ENCODE measurements at places on chromosomes 5 and 9. TPM values are rescaled to one million over a fixed set of nuclear protein-coding genes. Genes with fewer than 3 reads are reported as not detected.

GRCh38 chr9:114655689-114656088 lies 1.9 kb downstream of the TEX53 start:
- H3K36me3 ChIP-seq: no peaks in the 10 kb centered on the region
- H3K27me3 ChIP-seq: no peaks in the 10 kb centered on the region
- no peaks in the 10 kb centered on the region for H3K4me1 ChIP-seq
- H3K4me3 ChIP-seq: no peak overlapping the region
- DNase-seq: no peak

GRCh38 chr9:115921301-115921700 lies 232.3 kb upstream of the PAPPA start:
- no peak for DNase-seq
- no peaks in the 10 kb centered on the region for H3K36me3 ChIP-seq
- H3K27me3 ChIP-seq: no peaks in the 10 kb centered on the region
- H3K27ac ChIP-seq: no peak overlapping the region
- peaks cover 6% of the 10 kb centered on the region for H3K4me1 ChIP-seq

- no peak overlapping the region for H3K4me3 ChIP-seq
- no peaks in the 10 kb centered on the region for H3K27me3 ChIP-seq
- H3K27ac ChIP-seq: no peak overlapping the region
- H3K36me3 ChIP-seq: no peaks in the 10 kb centered on the region
Observed at GRCh38 chr9:96555567-96556386, 63.9 kb downstream of the CDC14B start.

GRCh38 chr5:160315968-160316367 lies 3.6 kb upstream of the CCNJL start:
- no peaks in the 10 kb centered on the region for H3K36me3 ChIP-seq
- no peak for DNase-seq
- no peak overlapping the region for H3K4me3 ChIP-seq
- no peaks in the 10 kb centered on the region for H3K27me3 ChIP-seq

- H3K27me3 ChIP-seq: no peaks in the 10 kb centered on the region
- peak overlapping the region; percentile 50 for H3K27ac ChIP-seq
- H3K36me3 ChIP-seq: peaks cover 14% of the 10 kb centered on the region
- H3K4me3 ChIP-seq: no peak overlapping the region
- DNase-seq: no peak
Observed at GRCh38 chr5:14269395-14269794, 126.3 kb downstream of the TRIO start.

DNA sequence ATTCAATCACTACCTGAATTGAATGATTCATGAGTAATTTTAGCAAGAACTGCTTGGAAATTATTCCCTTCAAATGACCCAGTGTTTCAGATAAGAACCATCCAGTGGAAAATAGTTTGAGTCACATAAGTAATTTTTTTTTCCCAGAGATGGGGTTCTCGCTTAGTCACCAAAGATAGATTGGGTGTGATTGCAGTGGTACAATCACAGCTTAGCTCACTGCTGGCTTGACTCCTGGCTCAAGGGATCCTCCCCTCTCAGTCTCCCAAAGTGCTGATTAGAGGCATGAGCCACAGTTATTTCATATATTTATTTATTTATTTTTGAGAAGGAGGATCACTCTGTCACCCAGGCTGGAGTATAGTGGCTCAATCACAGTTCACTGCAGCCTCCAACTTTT lies 574.5 kb upstream of the ARRDC3 start:
- no peak overlapping the region for H3K4me3 ChIP-seq
- no peak overlapping the region for H3K27ac ChIP-seq
- H3K27me3 ChIP-seq: no peaks in the 10 kb centered on the region
- H3K36me3 ChIP-seq: no peaks in the 10 kb centered on the region
- no peaks in the 10 kb centered on the region for H3K4me1 ChIP-seq

CER1 gene
- not detected for total RNA-seq

GRCh38 chr5:168417731-168418429 lies 68.4 kb upstream of the RARS1 start:
- no peak for DNase-seq
- no peak overlapping the region for H3K27ac ChIP-seq
- H3K4me3 ChIP-seq: no peak overlapping the region
- H3K4me1 ChIP-seq: no peaks in the 10 kb centered on the region
- no peaks in the 10 kb centered on the region for H3K27me3 ChIP-seq
- peaks cover 31% of the 10 kb centered on the region for H3K36me3 ChIP-seq

DNA sequence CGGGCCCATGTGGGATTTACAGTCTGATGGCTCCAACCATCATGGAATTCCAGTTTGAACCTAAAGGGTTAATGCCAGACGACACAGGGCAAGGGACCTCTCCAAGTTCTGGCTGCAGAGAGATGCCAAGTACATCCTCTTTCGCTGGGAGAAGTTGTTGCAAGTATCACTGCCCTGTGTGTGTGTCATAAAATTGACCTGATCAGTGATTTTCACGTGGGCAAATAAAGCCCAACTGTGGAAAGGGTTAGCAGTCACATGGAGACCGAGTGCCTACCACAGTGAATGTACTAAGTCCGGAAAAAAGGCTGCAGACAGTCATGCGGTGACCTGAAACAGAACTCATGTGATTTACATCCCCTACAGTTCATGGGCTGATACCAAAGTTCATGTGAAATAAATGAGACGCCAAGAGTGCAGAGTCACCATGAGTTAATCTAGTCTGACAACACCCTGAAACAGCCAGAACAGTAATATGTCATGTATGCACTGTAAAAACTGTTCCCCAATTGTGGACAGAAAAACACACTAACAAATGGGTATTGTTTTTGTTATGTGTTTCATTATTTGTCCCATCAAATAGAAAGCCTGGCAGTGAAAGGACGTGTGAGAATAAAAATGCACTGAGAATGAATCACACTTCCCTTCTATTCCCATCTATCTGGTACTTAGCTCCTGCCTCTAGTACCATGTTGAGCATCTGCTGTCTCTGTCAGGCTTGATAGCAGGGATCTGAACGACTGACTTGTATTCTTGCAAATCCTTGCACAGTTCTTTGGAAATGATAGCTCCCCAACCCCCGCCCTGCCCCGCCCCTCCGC lies 115.7 kb downstream of the SUSD1 start:
- no peaks in the 10 kb centered on the region for H3K27me3 ChIP-seq
- DNase-seq: no peak
- H3K4me3 ChIP-seq: no peak overlapping the region
- peaks cover 44% of the 10 kb centered on the region for H3K4me1 ChIP-seq

DNA sequence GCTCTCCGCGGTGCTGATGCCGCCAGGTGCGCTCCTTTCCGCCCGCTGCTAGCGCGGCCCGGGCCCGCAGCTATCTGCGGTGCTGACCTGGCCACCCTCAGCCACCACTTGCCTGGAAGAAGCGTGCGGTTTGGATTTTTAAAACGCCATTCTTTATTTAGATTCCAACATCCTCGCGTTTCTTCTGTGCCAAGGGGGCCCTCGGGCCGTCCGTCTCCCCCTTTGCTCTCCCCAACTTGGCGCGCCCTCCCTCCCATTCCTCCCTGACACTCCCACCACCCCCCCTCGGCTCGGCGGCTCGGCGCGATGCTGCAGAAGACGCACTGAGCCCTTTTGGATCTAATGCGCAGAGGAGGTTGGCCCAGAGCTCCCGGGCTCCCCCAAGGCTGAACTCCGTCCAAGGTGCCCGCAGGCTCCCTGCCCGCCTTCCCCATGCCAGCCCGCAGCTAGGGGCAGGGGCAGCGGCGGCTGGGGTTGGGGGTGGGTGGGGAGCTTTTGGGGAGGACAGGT lies at the start of gene BARHL1:
TSS of gene BARHL1 (plus strand) at position 331 of the 510 bp plus-strand sequence. CDS start 192 bp downstream, outside the sequence.
- peak within 1 kb of the TSS; percentile 38 for H3K4me3 ChIP-seq
- H3K27ac ChIP-seq: no peak within 1 kb of the TSS
- peaks cover 8% of the 10 kb centered on the region for H3K4me1 ChIP-seq
- H3K27me3 ChIP-seq: peaks cover 98% of the 10 kb centered on the region
- no peaks in the 10 kb centered on the region for H3K36me3 ChIP-seq

GRCh38 chr5:72812488-72812887 lies 4.0 kb upstream of the TNPO1 start:
- peaks cover under 1% of the 10 kb centered on the region for H3K4me1 ChIP-seq
- no peaks in the 10 kb centered on the region for H3K27me3 ChIP-seq
- DNase-seq: no peak
- H3K36me3 ChIP-seq: no peaks in the 10 kb centered on the region

- no peaks in the 10 kb centered on the region for H3K36me3 ChIP-seq
- DNase-seq: no peak
Observed at GRCh38 chr9:114856942-114857315, 51.1 kb upstream of the TNFSF15 start.

GRCh38 chr5:68415177-68416085 lies 199.9 kb downstream of the PIK3R1 start:
- peaks cover 6% of the 10 kb centered on the region for H3K4me1 ChIP-seq
- no peak overlapping the region for H3K4me3 ChIP-seq
- DNase-seq: no peak
- no peaks in the 10 kb centered on the region for H3K36me3 ChIP-seq
- H3K27me3 ChIP-seq: no peaks in the 10 kb centered on the region

RORB gene
- 3.4 TPM for total RNA-seq

GRCh38 chr5:91183743-91184142 lies 199.4 kb downstream of the ARRDC3 start:
- no peak overlapping the region for H3K4me3 ChIP-seq
- no peaks in the 10 kb centered on the region for H3K36me3 ChIP-seq
- H3K4me1 ChIP-seq: peaks cover 6% of the 10 kb centered on the region
- H3K27ac ChIP-seq: peak overlapping the region; percentile 66

SGCD gene
- total RNA-seq: 6.0 TPM

- H3K4me3 ChIP-seq: no peak overlapping the region
- peak overlapping the region; percentile 65 for H3K27ac ChIP-seq
- DNase-seq: no peak
- H3K27me3 ChIP-seq: no peaks in the 10 kb centered on the region
- no peaks in the 10 kb centered on the region for H3K36me3 ChIP-seq
Observed at GRCh38 chr5:149062371-149063016, 368 bp downstream of the SH3TC2 start.

- no peaks in the 10 kb centered on the region for H3K27me3 ChIP-seq
- no peak overlapping the region for H3K4me3 ChIP-seq
- no peak overlapping the region for H3K27ac ChIP-seq
- DNase-seq: no peak
Observed at GRCh38 chr9:128001779-128002298, 21.1 kb upstream of the EEIG1 start.

RFX3 gene
- 25.4 TPM for total RNA-seq

PCDHGB4 gene
- 5.3 TPM for total RNA-seq

PPIC gene
- 39.5 TPM for total RNA-seq

CRHBP gene
- total RNA-seq: 0.53 TPM

- no peak overlapping the region for H3K4me3 ChIP-seq
- H3K4me1 ChIP-seq: peaks cover 51% of the 10 kb centered on the region
- H3K27me3 ChIP-seq: no peaks in the 10 kb centered on the region
- no peak for DNase-seq
Observed at GRCh38 chr9:121608168-121608853, 43.1 kb upstream of the DAB2IP start.

TMEM252 gene
- total RNA-seq: 0.30 TPM

DNA sequence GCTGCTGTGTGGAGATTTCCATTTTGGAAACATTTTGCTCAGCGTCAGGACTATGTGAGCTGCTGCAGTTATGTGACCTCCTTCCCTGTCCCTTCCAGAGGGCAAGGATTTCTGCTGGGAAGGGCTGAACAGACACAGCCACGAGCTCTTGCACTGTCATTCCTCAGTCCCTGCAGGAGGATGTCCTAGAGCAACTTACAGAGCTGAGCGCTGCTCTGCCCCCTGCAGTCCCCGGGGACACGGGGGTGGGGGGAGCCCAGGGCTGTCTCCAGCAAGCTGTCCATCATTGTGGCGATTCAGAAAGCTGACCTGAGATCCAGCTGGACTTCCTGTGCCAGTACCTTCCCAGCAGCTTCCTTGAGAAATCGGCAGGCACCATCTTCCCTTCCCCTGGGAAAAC lies 28.0 kb upstream of the MAP1B start:
- H3K27me3 ChIP-seq: no peaks in the 10 kb centered on the region
- H3K27ac ChIP-seq: no peak overlapping the region
- no peak for DNase-seq
- H3K36me3 ChIP-seq: no peaks in the 10 kb centered on the region

- no peaks in the 10 kb centered on the region for H3K4me1 ChIP-seq
- no peak overlapping the region for H3K4me3 ChIP-seq
- DNase-seq: no peak
- no peaks in the 10 kb centered on the region for H3K27me3 ChIP-seq
- H3K27ac ChIP-seq: no peak overlapping the region
Observed at GRCh38 chr5:179927824-179928223, 20.1 kb upstream of the TBC1D9B start.

Measured in lower lobe of right lung (tissue), 2 donors.